Activated CD8-positive, alpha-beta memory T cell treated with anti-CD3 and anti-CD28 coated beads for 48 hours (primary cell): ENCODE measurements at places on chromosomes 1 and 21.

GRCh38 chr1:232327269-232327668 is 302.7 kb downstream of the SIPA1L2 start:
- DNase-seq: no peak

- DNase-seq: no peak
Observed at GRCh38 chr1:227946624-227947385, 927 bp downstream of the WNT9A start.

DNA sequence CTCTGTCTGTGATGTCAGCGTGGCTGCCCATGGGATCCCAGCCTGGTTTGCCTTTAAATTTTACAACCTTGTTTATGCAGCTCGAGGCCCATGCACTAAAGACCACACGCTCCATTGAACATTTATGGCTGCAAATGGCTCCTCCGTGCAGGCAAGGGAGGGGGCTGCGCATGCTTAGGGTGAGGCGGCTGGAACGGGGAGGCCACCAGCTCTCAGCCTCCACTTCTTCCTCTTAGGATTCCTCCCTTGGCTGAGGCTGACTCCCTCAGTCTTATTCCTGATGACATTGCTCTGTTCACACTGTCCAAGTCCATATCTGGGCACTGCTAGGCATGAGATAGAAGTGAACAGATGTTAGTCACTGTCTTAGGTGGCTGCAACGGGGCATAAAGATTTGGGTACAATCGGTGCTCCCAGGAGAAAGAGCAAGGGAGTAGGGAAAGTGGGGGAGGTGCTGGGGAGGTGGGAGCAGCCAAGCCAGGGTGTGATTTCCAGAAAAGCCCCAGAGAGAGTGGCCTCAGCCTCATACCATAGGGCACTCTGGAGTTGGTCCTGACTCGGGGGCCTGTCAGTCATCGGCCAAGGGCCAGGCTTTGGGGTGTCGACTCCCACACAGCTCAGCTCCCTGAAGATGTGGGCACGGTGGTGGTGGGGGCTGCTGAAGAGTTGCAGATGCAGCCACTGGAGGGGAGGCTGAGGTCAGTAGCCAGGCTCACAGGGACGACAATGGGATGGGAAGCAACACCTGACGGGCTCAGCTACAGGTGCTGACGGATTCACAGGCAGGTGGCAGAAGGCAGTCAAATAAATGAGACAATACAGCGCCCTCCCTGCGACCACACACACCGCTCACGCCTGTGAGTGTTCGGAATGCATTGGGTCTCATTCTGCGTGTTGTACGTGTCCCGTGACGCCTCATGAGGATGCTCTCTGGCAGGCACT is 37.3 kb upstream of the ACTL8 start:
- DNase-seq: no peak

DNA sequence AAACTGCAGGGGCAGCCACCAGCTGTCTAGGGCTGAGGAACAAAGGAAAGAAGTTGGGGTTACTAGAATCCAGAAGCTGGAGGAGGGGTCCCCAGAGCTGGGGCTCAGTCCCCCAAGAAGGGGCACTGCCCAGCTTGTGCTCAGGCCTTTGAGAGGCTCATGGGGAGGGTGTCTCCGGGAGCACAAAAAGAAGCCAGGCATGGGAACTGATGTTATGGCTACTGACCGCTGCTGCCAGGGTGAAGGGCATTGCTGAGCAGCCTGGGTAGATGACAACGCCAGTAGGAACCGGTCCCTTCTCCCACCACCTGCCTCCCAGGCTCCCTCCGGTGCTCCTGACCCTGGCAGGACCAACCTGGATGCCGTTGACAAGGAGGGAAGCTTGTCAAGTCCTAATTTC is 762.5 kb upstream of the TPTE start:
- no peak for DNase-seq

DNA sequence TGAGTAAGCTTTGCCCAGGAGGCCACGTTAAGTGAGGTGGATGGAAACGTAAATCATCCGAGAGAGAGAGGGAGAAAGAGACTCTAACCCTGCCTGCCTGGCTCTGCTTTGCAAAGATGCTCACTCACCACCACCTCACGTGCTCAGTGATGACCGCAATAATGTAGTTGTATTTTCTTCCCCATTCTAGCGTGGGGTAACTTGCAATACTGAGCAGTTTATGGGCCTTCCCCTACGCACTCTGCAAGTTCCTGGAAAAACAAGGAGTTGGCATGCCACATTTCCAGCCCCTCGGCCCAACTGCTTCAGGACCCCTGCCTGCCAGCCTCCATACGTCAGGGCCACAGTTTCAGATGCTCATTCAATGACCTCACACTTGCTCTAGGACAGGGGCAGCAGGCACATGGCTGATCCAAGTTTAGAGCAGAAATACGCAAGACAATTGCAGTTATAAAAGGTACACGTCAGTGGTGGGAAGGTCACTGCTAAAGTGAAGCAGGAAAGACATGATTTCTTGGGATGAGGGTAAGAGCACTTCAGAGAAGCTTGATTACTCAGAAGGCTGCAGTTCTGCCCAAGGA is 112.5 kb upstream of the RAB4A start:
- no peak for DNase-seq

- DNase-seq: no peak
Observed at GRCh38 chr1:51131185-51131584, 29.2 kb downstream of the C1orf185 start.

GRCh38 chr1:111538343-111539025 is 35.1 kb upstream of the ADORA3 start:
- no peak for DNase-seq

GRCh38 chr21:45367402-45368351 is 37.3 kb upstream of the COL18A1 start:
- no peak for DNase-seq

- no peak for DNase-seq
Observed at GRCh38 chr1:204408074-204408507, 3.5 kb downstream of the PPP1R15B start.

- no peak for DNase-seq
Observed at GRCh38 chr1:97721221-97721620, 199.6 kb downstream of the DPYD start.

DNA sequence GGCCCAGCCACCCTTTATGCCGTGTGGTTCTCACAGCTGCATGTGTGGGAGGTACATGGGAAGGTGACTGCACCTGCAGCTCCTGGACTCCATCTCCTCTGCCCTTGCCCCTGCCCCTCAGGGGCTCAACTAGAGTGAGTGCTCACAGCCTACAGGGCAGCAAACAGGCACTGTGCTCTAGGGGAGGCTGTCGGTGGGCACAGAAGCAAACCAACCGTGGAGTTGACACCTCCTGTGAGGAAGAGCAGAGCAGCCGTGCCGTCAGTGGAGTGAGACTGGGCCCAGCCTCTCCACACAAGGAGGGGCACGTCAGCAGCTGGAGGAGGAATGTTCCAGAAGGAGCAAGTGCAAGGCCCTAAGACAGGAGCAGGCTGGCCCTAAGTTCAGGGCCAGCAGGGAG is 32.7 kb downstream of the BMP8A start:
- no peak for DNase-seq

DNA sequence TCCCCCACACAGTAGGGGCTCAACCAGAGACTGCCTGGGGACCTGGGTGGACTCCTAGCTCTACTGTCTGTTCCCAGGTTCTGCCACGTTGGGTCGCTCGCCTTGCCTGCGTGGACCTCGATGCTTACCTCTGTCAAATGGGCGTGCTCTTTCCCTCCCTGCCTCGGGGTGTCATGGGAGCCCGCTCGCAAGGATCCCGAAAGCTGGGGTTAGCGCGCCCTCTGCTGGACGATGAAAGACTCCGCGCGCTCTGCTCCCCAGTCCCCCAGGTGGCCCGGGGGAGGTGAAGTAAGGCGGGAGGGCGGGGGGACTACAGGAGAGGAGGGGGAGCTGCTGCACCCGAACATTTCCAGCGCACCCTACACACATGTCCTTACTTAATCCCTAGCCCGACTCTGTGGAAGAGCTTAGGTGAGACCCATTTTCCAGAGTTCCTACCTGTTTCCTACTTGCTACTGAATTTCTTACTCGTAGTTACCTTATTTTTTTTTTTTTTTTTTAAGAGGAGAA is 2.3 kb upstream of the BSND start:
- DNase-seq: peak; percentile 54

- DNase-seq: peak; percentile 55
Observed at GRCh38 chr1:54791880-54792522, 9.1 kb downstream of the TTC22 start.

DNA sequence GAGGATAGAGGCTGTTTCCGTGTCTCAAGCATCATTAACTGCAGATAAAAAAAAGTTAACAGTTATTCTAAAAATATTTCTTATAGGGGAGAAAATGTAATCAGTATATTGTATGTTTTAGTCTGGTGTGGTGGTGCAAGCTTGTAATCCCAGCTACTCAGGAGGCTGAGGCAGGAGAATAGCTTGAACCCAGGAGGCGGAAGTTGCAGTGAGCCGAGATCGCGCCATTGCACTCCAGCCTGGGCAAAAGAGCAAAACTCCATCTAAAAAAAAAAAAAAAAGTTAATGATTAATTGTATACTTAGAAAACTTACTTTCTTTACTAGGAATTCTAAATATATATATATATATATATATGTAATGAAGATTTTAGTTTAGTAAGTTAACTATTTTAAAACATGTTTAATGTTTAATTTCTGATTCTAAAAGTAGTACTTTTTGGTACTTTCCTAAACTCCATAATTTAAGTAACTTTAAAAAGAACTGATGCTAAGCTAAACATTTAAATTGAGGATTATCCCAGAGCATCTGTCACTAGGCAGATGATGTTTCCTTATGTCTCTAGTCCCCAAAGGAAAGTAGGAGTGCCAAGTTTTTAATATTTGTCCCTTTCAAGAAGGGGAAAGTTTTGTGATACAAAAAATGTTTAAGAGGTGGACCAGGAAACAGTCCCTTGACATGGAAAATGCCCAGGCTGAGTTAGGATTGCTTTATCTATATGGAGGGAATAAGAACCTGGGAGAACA is 66.3 kb downstream of the DYRK1A start:
- no peak for DNase-seq
